Activated effector memory CD4-positive, alpha-beta T cell treated with anti-CD3 and anti-CD28 coated beads, Interleukin-2, amount 50 U/mL, for 16 hours (primary cell): ENCODE measurements at places on chromosomes 11 and 22.

DNA sequence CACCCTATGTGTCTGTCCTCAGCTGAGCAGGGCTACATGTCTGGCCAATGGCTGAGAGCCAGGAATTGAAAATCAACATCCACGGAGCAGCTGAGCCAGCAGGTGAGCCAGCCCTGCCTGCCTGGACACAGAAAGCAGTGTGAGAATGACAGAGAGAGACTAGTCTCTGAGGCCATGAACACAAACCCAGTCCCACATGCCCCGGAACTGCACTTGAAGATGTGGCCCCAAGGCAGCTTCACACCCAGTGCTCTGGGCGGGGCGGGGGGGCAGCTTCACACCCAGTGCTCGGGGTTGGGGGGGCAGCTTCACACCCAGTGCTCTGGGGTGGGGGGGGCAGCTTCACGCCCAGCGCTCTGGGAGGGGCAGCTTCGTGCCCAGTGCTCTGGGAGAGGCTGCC, 37.6 kb downstream of the TRMU start:
- no peak for DNase-seq

GRCh38 chr11:32092581-32093170, 1.8 kb downstream of the RCN1 start:
- no peak for DNase-seq

- DNase-seq: no peak
Observed at GRCh38 chr22:33932997-33933396, 12.7 kb upstream of the LARGE1 start.

DNA sequence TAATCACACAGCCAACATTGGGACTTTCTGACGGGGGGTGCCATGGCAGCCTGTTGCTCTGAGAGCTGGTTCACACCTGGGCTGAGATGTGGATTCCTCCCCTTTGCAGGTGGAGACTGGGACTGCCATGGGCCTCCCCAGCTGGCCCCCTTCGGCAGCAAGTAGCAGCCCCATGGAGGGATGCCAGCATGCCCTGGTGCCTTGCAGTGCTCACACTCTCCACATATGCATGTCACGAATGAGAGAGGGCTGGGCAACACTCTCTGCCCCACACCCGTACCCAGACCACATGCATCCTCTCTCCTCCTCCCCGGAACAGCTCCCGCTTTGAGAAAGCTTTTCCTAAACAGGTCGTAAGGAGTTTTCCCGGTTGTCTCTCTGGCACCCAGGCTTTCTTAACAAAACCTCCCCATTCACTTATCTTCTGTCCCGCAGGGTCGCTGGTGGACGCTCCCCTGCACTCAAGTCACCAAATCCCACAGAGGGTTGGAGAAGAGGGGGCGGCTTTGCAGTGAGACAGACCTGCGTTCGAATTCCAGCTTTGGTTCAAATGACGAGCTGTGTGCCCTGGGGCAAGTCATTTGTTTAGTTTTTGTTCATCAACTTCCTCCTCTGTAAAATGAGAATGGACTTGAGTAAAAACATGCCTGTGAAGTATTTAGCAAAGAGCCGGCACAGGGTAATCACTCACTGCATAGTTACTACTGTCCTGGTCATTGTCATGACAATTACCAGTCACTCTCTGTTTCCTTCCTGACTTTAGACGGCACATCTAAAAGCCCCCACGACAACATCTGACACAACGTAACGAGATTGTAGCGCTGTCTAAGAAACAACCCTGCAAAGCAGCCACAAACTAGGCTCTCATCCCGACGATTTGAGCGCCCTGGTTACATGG, 231.3 kb upstream of the B3GAT1 start:
- no peak for DNase-seq

DNA sequence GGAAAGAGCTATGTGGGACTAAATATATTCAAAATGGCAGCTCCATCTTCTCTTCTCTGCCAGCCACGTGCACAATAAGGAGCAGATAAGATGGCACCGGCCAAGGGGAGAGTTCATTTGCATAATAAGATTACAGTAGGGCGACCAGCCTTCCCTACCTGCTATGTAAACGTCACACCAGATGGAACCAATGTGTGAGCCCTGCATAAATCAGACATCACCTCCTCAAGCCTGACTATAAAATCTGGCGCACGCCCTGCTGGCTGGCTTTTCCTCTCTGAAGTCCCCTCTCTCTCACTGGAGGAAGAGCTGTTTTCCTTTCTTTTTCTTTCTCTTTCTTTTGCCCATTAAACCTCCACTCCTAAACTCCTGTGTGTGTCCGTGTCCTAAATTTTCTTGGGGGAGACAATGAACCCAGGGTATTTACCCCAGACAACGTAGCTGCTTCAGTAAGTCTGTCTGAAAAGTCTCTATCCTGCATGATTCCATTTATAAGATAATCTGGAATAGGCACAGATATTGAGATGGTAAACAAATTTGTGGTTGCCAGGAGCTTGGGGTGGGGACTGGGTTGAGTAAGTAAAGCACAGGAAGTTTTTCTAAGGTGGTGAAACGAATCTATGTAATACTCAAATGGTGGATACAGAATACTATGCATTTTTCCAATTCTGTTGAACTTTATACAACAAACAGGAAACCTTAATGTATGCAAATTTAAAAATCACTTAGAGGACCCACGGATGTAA, 670.0 kb upstream of the KIRREL3 start:
- no peak for DNase-seq

- DNase-seq: no peak
Observed at GRCh38 chr22:24432059-24432853, 4.9 kb downstream of the ADORA2A start.

GRCh38 chr11:34650528-34650927, 29.6 kb downstream of the EHF start:
- DNase-seq: peak; percentile 89

GRCh38 chr22:30270832-30271231, 4.2 kb upstream of the OSM start:
- DNase-seq: no peak

DNA sequence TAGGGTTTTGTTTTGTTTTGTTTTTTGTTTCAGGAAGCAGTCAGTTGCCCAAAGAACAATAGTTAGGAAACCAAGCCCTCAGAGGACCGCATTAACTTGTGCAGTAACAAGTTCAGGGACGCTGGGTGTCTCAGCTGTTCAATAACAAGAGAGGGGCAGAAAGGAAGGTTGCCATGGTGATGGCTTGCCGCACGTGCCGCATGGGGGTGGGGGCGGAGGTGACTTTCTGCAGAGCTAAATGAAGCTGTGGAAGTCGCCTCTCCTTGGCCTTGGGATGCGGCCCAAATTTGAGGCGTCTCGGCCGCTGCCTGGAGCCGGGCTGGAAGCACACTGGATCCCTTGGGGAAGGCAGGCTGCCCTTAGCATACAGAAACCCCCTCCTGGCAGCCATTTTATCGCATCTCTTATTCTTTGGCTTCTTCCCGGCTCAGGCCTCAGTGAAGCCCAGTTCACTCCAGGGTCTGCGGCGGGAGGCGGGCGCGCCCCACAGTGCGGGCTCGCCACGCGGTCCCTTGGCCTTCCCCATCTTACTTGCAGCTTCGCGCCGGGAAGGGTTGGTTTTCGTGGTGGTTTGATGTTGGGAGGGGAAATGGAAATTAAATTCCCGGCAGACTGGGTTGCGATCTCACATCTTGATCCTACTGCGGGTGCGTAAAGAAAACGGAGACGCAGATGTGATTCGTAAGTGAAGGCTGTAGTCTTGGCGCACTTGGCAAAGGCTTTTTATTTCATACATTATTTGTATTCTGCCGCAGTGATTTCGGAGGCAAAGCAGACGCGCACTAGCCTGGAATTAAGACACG, 94.3 kb downstream of the SLC17A6 start:
- no peak for DNase-seq

DNA sequence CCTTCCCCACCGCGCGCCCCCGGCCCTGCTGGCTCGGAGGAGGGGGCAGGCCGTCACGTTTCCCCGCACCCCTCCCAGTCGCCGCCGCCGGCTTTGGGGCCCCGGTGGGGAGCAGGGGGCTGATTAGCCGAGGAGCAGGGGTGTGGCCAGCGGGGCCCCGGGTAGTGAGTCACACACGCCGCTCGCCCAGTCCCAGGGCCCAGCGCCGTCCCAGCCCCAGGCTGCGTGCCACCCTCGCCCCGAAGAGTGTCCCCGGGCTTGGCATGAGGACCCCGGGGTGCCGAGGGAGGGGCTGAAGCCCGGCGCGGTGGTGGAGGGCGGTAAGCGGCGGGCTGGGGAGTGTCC, 34.4 kb downstream of the PRDM11 start:
- DNase-seq: peak; percentile 76

- no peak for DNase-seq
Observed at GRCh38 chr22:47556473-47556872, 794.0 kb downstream of the TBC1D22A start.

GRCh38 chr22:20228055-20228938, 39.8 kb downstream of the RTN4R start:
- no peak for DNase-seq

DNA sequence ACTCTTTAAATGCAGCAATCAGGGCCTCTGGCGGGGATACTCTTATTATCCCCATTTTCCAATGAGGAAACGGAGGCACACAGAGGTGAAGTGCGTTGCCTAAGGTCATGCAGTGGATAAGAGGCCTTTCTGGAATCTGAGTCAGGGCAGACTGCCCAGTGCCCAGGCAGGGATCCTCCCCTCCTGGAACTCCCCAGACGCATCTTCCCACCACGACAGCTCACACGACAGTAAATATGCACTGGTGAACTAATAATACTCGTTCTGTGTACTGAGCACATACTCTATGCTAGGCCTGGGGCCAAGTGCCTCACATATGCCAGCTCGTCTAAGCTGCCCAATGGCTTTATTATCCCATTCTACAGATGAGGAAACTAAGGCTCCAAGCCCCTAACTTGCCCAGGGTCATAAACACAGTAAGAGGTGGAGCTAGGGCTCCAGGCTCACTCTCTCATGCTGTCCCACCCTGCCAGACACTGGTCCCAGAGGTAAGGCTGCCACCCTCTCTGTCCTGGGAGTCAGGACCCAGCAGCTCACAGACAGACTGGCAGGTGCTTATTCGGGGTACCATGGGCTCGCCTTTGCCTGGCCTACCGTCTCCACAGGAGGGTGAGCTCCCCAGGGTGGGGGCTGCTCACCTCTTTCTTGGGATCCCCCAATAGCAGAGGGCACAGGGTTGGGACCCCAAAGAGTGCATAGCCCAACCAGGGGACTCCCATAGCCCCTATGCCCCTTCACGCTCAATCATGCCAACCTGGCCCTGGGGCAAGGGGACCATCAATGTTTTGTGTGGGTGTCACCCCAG, 2.3 kb downstream of the IL2RB start:
- DNase-seq: peak; percentile 77

GRCh38 chr11:9571763-9572115, 1.7 kb upstream of the WEE1 start:
- DNase-seq: no peak

DNA sequence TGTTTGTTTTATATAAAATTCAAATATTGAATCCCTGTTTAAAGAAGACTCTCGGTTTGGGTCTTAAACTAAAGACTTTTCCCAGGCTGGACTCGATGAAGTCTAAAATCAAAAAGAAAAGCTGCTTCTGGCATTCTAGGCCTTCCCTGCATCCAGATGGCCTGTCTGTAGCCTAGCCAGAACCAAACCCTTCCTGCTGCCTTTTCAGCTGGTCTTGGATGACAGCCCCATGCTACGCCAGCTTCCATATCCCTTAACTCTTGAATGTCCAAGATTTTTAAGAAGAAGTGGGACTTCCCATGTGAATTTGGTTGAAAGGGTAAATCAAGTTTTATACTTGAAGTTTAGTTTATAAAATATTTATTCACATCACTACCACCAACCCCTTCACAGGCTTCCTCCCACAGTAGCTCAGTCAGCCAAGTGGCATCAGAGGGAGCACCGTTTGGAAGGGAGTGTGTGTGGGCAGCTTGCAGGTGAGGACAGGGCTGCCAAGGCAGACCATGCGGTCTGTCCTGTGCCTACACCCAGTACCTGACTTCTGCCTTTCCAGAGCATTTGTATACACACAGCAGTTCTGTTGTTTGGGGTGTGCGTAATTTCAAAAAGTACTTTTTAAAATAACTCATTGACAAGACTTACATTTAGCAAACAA, 18.2 kb upstream of the PSMA1 start:
- DNase-seq: no peak

DNA sequence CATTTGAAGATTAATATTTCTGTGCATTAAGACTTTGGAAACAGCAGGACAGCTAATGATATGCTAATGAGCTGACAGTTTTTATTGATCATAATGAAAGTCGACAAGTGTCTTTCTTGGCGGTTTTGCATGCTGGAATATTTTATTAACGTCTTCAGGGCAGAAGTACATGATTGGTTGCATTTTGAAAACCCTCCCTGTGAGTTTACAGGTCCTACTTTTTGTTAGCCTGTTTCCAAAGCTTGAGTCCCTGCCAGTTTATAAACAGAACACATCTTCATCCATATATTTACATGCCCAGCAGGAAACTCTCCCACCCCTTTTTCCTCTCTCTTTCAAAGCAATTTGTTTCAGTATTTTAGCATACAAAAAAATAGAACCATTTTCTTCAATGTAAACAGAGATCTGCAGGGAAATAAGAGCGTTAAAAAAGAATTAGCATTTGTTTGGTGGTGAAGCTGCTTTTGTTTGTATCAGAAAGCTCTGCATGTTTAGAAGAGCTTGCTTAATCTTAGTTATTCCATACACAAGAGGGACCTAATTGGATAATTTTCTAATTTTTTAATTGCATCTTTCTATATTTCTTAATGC, 243.6 kb downstream of the NELL1 start:
- no peak for DNase-seq

DNA sequence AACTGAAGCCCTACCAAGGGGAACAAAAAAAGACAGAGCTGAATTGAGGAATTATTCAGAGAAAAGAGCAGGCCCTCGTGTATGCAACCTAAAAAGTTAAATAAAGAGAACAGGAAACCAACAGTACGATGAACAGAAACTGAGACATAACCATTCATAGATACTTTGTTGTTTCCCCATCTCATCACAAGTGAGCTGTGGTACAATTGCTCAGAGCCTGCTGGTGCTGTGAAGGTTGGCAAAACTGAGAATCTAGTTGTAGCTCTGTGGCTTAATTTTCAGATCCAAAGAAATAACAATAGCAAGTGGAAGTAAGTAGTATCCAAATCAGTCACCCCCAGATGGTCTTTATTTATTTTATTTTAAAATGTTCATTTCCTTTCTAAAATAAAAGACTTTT, 37.7 kb upstream of the BLID start:
- no peak for DNase-seq

GRCh38 chr22:49535527-49536125, 292.0 kb downstream of the BRD1 start:
- DNase-seq: peak; percentile 17

DNA sequence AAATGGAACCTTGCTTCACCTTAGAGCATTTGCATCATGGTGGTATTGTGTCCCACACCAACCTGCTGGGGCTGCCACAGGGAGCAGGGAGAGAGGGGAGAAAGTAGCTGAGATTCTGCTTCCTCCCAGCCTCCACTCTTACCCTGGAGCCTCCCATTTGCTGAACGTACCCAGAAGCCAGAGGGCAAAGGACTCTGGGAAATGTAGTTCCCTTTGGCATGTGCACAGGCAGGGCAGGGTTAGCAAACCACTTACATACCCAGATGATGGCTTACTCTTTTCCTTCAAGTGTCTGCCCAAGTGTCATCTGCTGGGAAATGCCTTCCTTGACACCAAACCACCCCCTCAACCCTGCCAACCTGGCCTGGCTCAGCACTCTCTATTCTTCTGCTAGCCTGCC, 16.9 kb downstream of the SMIM38 start:
- DNase-seq: no peak

- no peak for DNase-seq
Observed at GRCh38 chr11:74138021-74138420, 32.8 kb downstream of the C2CD3 start.
